MV-4-11 (cell line): ENCODE measurements at places on chromosomes 7 and 10.
A peak's percentile ranks its signal among the peaks of the same experiment; 100 is the strongest.

- DNase-seq = peak; percentile 59
These were observed 585 bp upstream of the POP7 start for GRCh38 chr7:100705320-100705752.

DNA sequence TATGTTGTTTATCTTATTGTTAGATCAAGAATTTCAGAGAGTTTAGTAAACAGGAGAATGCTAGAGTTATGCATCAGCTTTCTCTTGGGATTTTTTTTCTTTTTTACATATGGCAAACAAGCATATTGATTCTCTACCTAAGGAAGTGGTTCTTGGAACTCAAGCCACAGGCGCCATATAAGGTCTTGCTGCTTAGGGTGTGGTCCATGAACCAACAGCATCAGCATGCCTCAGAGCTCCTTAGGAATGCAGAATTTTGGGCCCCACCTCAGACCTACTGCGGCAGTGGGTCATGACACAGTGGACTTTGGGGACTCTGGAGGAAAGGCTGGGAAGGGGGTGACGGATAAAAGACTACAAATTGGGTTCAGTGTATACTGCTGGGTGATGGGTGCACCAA lies 230.8 kb downstream of the SKAP2 start:
- DNase-seq = no peak

GRCh38 chr10:31708046-31708445 lies 220.6 kb downstream of the ARHGAP12 start:
- DNase-seq = no peak

DNA sequence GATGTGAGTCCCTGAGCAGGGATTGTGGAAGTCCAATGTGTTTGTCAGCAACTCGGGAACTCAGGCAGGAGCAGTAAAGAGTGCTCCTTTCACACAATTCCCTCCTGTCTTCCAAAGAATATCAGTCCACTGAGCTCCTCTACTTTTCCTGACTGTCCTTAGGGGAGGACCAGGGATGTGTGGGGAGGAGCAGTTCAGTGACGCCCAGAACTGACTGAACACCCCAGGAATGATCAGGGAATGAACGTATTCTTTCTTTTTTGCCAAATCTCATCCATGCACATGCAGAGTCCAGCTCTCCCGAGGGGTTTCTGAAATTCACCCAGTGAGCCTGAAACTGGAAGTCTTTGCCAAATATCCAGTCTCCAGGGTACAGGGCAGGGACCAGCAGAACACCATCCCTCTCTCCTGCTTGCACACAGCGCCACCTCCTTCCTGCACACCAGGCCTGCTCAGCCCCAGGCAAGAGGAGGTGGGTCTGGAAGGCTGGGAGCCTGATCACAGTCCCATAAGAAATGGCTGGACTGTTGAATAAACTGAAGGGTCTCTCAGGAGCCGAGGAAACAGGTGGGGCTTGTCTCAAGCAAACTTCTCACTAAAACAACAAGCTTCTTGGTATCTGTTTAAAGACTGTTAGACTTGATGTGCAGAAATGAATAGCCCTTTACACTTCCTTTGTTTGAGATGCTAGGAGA lies 294.7 kb downstream of the C7orf25 start:
- no peak for DNase-seq

- DNase-seq = no peak
These were observed 15.7 kb upstream of the CNPY1 start for GRCh38 chr7:155562106-155562505.

DNA sequence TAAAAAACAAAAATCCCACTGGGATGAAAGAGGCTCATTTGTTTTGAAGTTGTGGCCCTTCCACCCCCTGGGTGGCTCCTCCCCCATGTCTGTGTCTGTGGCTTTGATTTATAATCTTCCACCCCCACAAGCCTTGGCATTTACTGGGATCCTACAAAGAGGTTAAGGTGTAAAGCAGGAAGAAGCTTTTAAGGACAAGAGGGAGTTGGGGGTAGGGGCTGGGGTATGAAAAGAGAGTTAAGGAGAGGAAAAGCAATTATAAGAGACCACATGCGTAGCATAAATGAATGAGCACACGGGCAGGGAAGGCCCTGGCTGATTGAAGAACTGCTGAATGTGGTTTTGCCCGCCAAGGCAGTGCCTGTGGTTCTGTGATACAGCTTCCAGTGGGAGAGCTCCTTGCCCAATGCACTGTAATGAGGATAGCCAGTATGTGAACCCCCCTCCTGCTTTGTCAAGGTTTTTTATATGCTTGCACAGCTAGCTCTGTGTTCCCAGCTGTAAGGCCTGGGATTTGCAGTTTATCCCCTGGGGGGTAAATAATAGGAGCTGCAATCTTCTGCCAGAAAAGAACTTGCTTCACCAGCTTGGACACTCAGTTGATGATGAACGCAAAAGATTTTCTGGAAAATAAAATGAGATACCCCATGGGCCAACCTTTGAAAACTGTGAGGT lies 34.7 kb upstream of the KMT2E start:
- peak; percentile 52 for DNase-seq

- no peak for DNase-seq
These were observed 26.6 kb downstream of the INSIG1 start for GRCh38 chr7:155324012-155324917.

DNA sequence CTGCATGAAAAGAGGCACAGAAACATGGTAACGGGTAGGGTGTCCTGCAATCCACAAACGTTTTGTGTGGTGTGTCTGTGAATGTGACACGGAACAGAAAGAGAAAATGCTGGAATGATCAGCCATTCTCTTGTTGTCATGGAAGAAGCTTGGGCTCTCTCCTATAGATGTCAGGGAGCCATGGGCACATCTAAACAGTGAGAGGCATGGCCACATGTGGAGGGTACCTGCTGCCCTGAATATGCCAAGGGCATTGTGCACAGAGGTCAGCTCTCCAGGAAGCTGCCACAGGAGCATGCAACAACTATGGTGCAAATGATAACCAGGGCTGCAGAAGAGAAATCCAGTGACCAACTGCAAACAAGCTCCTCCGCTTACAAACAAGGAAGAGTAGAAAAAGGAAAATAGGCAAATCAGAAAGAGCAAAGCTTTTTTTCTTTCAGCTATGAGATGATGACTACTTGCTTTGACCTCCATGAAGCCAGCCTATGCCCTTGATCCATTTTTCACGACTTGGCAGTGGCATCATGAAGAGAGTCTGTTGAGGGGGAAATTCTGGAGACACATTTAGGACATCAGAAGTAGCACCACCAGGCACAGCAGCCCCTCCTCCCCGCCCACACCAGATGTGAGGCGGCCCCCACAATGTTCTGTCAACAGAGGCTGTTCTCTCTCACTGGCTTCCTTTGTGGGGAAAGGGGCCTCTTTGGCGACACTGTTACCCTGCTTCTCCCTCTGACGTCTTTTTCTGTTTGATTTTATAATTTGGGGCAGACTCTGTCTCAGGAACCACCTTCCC lies 4.8 kb upstream of the PDE1C start:
- DNase-seq = no peak

GRCh38 chr10:129940617-129941198 lies 23.4 kb downstream of the EBF3 start:
- DNase-seq = no peak

- no peak for DNase-seq
These were observed 30.5 kb downstream of the NPS start for GRCh38 chr10:127579640-127580039.

DNA sequence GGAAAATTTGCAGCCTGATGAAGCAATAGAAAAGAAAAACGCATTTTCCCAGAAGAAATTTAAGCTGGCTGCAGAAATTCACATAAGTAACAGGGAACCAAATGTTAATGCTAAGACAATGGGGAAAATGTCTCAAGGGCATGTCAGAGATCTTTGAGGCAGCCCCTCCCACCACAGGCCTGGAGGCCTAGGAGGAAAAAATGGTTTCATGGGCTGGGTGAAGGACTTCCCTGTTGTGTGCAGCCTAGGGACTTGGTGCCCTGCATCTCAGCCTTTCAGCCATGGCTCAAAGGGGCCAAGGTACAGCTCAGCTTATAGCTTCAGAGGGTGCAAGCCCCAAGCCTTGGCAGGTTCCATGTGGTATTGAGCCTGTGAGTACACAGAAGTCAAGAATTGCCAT lies 476.1 kb upstream of the DPP6 start:
- no peak for DNase-seq

GRCh38 chr7:131300572-131301466 lies 26.9 kb upstream of the MKLN1 start:
- no peak for DNase-seq

DNA sequence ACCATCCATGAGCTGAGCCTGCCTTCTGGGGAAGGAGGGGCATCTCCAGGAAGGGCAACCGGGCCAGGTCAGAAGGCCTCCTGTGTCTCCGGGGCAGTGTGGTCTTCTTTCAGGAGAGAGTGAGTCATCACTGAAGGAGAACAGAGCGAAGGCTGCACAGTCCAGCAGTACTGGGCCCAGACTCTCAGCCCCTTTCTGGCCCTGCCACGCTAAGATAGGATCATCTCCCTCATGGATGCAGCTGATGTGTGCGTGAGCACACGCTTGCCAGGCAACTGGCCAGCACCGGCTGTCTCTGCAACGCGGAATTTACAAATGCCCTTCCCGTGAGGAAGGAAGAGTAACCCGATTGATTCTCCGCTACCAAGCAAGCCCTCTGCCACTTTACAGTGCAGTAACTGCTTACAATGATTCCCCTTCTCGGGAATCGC lies 328.2 kb downstream of the TNS3 start:
- peak; percentile 73 for DNase-seq

GRCh38 chr7:92798517-92799249 lies 37.7 kb downstream of the CDK6 start:
- DNase-seq = no peak

DNA sequence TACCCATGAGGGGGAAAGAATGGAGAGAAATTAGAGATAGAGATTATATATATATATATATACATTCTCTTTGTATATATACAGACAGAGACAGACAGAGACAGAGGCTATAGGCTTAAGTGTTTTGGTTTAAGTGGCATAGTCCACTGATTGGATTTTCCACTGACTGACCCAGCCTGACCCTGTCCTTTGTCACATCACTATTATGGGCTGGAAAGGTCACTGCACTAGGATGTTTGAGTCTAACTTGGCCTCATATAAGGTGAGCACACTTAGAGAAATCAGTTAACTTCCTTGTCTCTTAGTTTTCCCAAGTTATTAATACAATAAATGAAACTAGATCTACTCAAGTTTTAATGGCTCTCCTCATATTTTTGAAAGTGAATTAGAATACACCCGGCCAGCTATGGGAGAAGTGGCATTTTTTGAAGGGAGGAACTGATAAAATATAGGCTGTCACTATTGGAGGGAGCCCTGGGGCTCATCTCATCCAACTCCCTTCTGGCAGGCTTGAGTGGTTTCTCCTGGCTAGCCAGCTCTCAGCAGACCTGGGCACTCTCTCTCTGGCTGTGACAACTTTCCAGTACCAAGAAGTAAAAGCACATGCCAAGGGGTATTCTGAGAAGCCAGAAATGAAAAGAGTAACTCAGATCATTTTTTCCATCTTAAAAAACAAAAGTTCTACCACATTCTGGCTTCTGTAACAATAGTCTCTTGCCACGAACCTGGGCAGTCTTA lies 455.6 kb upstream of the ANKRD30A start:
- no peak for DNase-seq

- DNase-seq = no peak
These were observed 3.1 kb upstream of the ZFAND2A start for GRCh38 chr7:1163121-1163520.

GRCh38 chr10:16952080-16952479 lies 134.9 kb upstream of the RSU1 start:
- no peak for DNase-seq

GRCh38 chr7:749140-749551 lies 22.1 kb upstream of the PRKAR1B start:
- no peak for DNase-seq

DNA sequence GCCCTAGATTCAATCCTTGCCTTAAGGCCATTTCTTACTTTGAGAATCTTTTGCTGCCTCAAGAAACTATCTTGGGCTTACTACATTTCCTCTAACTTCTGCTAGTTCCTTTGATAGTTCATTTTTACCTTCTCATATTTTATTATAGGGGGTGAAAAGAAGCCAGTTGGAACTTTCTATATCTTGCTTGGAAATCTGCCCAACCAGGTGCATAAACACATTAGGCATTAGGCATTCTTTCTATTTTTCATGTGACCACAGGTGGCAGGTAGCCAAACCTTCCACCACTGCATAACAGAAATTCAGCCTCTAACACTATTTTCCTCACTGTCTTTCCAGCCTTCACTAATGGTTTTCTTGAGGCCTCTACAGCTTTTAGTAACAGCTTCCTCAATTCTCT lies 300.0 kb upstream of the SP8 start:
- DNase-seq = no peak

DNA sequence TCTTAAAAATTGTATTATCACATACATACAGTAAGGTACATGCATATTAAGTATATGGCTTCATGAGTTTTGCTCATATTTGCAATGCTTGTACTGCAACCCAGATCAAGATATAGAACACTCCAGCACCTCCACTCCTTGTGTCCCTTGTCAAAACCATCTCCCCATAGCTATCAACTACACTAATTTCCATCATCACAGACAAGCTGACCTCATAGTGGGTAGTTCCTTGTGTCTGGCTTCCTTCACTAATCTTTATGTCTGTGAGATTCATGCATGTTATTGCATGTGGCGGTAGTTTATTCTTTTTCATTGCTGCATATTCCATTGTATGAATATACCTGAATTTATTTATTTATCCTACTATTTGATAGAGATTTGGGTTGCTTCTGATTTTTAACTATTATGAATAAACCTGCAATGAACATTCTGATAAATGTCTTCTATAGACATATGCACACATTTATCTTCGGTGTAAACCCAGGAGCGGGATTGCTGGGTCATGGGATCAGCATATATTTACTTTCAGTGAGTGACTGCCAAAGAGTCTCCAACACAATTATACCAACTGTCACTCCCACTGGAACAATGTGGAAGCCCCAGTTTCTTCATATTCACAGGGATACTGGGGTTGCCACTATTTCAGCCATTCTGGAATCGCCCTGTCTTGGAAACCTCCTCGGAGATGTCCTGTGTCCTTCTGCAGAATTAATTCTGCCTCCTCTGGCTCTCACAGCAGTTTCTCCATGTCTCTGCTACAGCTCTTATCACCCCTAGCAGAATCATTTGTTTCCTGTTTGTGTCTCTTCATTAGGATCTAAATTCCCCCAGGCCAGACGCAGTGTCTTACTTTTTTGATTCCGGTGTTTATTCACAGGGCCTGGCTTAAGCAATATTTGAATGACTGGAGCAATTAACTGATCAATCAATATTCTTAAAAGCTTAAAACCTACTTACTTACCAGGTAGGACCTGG lies 14.7 kb upstream of the ADAM12 start:
- DNase-seq = no peak

DNA sequence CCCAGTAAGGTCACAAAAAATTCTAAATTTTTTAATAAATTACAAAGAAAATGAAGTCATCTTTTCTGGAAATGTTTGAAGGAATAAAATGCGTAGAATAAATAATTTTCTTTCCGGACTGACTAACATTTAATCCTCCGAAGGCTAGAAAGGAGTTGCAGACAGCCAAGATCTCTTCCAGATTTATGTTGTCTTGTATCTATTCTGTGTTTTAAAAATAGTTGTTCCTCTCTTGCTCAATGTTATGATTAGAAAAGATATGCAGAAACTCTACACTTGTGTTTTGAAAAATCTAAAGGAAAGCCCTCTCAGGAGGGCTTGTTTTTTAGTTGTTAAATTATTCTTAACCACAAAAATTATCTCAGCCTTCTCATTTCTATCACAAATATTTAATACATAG lies 70.7 kb downstream of the MACC1 start:
- no peak for DNase-seq
